Natural killer cell (primary cell): ENCODE measurements at places on chromosomes 3 and 15. TPM values are rescaled to one million over a fixed set of nuclear protein-coding genes. Genes with fewer than 3 reads are reported as not detected.

PFKFB4 gene
- 4.3 TPM for total RNA-seq

CNTN3 gene
- not detected for total RNA-seq

GRCh38 chr3:168489301-168489700 is 393.6 kb upstream of the GOLIM4 start:
- DNase-seq, result no peak

LRRIQ4 gene
- total RNA-seq, result not detected

GRCh38 chr3:39211332-39212130 is 19.1 kb upstream of the XIRP1 start:
- DNase-seq, result no peak

DNA sequence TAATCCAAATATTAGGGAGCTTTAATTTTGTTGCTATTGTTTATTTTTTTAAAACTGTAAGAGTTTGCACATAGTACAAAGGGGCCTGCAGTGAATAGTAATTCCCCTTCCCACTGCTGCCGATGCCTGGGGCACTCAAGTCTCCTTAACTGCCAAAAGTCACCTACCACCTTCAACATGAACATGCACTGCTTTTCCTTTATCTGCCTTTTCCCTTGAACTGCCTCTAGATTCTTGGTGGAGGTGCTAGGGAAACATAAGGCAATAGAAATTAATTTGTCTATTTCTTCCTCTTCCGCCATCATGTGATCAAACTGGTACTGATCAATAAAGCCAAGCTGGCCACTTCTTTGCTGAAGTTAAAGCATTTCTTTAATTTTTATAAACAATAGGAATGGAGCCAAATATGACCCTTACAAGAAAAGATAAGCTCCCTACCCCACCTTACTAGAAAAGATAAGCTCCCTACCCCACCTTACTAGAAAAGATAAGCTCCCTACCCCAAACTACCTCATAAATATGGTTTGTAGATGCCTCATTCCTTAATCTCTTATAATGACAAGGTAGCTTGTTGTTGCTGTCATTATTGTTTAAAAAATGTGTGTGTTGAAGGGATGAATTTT is 17.4 kb upstream of the ACAP2 start:
- DNase-seq, result no peak
